ENCODE measurements at places on chromosomes 4 and X.

DNA sequence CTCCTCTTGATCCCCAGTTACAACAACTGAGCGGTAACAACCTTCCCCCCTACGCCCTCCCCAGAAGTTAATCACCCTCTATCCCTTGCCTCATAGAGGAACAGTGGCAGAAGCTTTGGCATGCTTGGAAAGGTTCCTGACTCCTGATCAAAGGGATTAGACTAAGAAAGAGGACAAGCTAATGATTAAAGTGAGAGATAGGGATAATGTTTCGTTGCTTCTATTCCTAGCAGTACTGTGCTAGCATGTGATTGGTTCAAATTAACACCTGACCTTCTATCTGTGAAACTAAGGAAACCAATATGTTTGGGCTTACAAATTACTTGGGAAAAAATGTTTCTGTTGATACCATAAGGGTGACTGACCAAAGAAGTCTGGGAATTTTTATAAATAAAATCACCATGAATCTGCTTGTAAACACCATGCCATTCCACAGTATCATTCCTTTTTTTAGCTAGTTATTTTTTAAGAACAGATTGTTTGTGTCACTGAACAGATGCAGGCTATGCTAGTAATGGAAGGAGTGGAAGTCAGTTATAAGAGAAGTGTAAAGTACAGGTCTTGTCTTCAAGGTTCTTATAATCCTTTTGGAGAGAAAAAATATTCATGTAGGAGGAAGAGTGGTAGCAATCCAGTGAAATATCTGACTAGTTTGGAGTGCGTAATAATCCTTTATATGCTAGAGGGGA, 11.3 kb upstream of the ATP1B4 start:
- no peak for DNase-seq

GRCh38 chr4:182483685-182484084, 240.5 kb downstream of the TENM3 start:
- DNase-seq = no peak

- DNase-seq = peak; percentile 96
Measured at GRCh38 chr4:86011117-86011516, 348.7 kb downstream of the MAPK10 start.

DNA sequence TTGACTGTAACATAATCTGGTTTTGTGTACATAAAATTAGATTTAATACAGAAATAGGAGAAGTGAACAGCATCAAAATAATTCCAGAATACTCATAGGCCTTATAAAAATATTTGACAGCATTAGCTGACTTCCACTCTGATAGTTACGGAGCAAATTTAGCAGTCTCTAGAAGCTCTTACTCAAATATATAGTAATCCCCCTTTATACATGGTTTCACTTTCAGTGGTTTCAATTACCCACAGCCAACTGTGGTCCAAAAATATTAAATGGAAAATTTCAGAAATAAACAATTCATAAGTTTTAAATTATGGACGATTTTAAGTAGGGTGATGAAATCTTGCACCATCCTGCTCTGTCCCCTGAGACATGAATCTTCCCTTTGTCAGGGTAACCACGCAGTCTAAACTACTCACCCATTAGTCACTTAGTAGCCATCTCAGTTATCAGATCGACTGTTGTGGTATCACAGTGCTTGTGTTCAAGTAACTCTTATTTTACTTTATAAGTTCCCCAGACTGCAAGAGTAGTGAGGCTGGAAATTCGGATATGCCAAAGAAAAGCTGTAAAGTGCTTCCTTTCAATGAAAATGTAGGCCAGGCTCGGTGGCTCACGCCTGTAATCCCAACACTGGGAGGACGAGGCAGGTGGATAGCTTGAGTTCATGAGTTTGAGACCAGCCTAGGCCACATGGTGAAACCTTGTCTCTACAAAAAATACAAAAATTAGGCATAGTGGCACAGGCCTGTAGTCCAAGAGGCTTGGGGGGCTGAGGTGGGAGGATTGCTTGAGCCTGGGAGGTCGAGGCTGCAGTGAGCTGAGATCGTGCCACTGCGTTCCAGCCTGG, 17.2 kb upstream of the RTL9 start:
- peak; percentile 82 for DNase-seq

DNA sequence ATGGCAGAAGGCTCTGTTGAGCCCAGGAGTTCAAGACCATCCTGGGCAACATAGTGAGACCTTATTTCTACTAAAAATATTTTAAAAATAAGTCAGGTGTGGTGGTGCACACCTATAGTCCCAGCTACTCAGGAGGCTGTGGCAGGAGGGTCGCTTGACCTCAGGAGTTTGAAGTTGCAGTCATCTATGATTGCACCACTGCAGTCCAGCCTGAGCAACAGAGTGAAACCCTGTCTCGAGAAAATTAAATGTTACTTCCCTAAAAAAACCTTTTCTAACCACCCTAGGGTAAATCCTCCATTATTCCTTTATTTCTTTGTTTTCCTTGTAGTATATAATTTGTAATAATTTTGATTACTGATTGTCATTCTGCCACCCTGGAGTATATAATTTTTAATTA, 7.9 kb downstream of the FAM200B start:
- DNase-seq = peak; percentile 62

DNA sequence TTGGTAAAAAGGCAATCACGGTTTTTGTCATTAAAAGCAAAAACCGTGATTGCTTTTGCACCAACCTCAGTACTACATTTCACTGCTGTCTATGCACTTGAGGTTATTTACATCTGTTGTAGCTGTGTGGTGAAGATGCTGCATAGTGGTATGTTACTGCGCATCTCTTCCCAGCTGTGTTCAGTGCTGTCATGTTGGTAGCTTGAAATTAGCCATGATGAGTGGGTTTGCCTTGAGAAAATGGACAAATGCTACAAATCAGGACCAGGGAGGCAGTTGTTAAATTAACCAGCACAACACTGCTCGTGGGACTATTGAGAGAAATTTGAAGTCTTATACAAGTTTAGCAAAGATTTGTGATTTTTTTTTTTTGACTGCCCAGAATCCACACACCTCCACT, 2.2 kb upstream of the SMIM43 start:
- DNase-seq = no peak

GRCh38 chr4:43296946-43297528, 404.5 kb downstream of the GRXCR1 start:
- DNase-seq = no peak

GRCh38 chrX:38807873-38808272, 6.6 kb downstream of the MID1IP1 start:
- DNase-seq = peak; percentile 6

DNA sequence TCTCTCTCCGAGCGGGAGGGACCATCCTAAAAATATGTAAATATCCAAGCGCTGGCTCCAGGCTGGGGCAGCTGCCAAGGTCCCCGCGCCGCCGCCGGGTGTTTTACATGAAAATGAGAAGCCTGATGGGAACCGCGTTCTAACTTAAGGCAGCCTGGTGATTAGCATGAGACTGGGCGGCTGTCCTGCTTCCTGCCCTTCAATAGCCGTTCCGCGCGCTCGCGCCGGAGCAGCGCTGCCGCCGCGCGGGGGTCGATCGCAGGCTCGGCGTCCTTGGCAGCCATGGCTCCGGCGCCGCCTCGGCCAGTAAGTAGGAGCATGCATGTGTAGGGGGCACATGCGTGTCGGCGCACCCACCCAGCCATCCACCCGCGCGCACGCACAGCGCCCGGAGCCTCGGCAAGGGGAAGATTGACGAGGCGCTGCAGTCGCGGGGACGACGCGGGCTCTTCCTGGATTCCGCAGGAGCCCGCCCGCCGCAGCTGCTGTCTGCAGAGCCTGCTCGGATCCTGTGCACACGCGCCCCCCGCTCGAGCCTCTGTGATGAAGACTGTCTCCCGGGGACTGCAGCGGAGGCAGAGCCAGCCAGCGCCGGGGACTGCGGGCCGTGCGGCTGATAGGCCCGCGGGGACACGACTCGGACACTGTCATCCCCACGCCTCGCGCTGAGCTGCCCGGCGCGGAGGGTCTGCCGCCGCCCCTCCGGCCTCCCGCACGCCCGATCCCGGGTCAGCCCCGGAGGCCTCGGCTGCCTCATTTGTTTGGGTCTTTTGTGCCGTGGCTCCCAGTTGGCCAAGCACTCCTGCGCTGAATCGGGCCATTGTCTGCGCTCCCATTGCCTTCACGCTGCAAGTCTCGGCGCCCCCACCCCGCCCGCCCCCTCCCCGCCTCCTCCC, 734 bp downstream of the STOX2 start:
- peak; percentile 25 for DNase-seq

DNA sequence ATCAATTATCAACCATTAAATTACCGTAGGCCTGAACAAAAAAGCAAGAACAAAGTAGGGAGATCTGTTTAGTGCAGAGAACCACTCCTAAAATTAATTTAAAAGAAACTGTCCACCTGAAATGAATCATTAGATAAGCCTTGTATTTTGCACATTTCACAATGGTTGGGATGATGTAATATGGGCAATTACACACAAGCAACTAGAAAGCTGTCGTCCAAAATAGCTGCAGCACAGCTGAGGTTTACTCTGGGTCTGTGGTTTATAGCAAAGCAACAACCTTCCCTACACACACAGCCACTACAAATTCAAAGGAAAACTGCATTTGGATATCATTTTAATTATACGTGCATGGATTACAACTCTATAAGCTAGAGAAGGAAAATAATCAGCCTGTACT, 28.5 kb downstream of the PCDH19 start:
- peak; percentile 17 for DNase-seq

DNA sequence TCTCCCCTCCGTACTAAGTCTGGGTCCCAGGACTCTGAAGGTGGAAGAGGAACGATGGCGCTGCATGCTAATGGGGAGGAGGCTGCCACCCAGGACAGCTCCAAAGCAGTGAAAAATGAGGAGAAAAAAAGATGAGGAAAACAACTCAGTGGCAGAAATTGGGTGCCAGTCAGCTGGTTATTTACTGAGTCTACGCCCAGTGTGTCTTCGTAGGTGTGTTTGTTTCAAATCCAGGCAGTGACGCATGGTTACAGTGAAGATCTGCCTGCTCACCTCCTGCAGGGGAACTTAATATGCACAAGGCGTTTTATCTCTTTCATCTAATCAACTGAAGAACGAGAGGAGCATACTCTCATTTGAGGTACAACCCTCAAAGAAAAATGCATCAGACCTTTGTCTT, 70.9 kb upstream of the FBXW7 start:
- DNase-seq = no peak

GRCh38 chr4:108166441-108167315, 2.1 kb downstream of the LEF1 start:
- no peak for DNase-seq
